NCI-H2081 (cell line): ENCODE measurements at places on chromosomes 16 and 17.
A peak's percentile ranks its signal among the peaks of the same experiment; 100 is the strongest.

DNA sequence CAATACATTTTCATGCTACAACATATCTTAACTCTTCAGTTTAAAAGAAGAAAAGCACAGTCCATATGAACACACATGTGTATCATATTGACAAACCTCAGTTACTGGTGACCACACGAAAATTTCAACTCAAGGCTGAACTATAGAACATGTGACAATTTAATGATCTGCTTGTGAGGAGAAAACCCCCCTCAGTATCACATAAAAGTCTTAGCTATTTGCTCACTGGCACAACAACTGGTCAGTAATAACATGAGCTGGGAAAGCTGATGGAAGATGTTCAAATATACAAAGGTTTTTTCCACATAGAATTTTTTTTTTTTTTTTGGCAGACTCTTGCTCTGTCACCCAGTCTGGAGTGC is 19.5 kb downstream of the ZNF652 start:
- no peak for DNase-seq

DNA sequence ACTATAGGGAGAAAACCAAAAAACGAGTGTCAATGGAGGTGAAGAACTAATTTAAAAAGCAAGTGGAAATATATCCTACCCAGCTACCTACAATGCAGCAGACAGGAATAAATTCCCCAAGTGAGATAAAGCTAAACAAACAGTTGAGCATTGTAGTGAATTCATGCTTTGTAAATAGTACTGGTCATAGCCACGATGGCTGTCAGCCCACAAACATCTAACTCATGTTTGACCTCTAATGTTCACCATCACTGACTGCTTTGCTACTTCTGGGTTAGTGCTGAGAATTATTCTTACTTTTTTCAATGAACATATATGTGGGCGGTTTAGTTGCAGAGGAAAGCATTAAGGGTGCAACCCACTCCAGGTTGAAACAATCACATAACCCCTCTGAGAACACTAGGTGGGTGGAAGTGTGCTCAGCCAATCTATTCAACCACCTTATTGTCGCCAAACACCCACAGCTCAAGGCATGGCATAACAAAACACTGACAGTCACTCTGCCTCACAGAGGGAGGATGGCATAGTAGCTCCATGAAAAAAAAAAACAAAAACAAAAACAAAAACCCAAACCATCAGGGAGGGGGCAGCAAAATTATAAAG is 264.1 kb downstream of the ZFHX3 start:
- DNase-seq = no peak

DNA sequence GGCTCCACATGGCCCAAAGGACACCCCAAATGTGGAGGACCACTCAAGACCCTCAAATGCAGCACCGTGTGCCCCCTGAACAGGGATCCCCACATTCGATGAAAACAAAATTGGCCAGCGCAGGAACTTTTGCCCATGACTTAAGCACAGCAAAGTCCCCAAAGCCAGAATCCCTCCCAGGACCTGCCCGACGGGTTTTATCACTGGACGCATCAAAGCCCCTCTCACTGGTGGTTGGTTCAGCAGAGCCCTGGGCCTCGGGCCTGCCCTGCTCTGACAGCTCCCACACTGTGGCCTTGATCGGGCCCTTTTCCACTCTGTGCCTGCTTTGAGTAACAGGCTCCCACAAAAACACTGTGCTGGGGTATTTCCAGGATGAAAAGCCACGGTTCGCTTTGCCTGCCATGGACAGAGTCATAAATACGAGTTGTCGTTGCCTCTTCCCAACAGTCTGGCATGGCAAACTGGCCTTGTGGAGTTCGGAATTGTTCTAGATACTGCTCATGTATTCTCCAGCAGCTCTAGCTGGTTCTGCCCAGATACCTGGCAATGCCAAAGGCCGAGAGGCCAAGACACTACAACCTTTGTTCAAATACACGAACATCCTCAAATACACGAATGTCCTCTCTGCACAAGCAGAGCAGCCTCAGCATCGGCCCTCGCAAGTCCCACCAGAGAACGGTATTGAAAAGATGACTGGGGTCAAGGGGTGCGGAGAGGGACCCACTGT is 46.4 kb downstream of the TBC1D16 start:
- DNase-seq = no peak

DNA sequence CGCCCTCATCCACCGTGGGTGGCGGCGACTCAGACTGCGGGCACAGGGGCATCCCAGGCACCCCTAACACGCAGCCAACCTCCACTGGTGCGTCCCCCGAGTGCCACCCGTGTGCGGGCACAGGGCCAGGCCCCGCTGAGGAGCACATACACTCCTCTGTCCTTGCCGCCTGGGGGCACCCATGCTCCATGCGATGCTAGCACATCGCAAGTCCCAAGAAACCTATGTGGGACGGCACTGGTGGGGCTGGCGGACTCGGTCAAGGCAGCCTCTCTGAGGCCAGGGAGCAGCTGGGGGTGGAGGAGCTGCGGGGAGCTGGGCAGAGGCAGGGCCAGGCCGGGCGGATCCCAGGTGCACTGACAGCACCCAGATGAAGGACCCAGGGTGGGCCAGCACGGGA is 4.0 kb downstream of the ZNF598 start:
- DNase-seq = no peak

- DNase-seq = no peak
These were observed 15.1 kb downstream of the FAM117A start for GRCh38 chr17:49748791-49749190.

DNA sequence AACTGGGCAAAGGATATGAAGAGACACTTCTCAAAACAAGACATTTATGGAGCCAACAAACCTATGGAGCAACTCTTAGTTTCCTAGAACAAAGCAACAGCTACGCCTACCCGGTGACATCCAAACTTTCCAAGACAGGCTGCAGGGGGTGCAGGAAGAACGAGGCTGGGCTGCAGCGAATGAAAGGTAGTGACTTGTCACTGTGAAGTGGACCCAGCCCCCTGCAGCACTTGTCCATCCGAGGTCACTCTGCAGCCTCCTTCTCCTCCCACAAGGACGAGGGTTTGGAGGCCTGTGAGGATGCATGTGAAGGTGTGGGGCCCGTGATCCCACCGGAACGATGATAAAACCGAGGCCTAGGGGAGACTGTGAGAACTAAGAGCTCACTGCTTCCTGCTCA is 192.6 kb upstream of the RPL38 start:
- no peak for DNase-seq

- peak; percentile 83 for DNase-seq
These were observed 11.3 kb upstream of the STAC2 start for GRCh38 chr17:39236981-39237441.

DNA sequence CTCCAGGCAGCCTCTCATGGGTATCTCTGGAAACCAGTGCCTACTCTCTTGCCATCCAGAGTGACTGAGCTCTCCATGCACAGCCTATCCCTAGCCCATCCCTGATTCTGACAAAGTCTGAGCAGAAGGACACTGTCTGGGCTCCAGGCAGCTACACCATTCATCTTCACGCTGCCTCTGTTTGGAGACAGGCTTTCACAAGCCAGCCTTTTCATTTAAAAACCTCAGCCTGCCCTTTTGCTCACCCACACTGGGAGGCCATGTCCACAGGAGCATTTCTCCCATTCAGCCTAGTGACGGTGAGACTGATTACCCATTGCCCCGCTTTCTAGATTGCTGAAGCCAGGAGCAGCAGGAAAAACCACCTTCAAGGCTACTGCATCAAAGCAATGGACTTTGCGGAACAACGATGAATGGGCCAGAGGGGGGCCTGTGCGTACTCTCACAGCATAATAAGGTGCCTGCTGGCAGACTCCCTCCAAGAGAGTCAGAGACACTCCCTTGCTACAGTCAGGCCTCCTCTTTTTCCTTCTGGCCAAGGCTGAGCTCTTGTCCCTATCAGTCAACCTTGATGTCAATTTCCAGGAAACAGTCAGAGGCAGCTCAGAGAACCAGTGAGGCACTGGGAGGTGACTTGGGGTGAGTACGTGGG is 24.7 kb upstream of the CDH13 start:
- no peak for DNase-seq

GRCh38 chr17:15274017-15274416 is 8.9 kb upstream of the PMP22 start:
- no peak for DNase-seq

DNA sequence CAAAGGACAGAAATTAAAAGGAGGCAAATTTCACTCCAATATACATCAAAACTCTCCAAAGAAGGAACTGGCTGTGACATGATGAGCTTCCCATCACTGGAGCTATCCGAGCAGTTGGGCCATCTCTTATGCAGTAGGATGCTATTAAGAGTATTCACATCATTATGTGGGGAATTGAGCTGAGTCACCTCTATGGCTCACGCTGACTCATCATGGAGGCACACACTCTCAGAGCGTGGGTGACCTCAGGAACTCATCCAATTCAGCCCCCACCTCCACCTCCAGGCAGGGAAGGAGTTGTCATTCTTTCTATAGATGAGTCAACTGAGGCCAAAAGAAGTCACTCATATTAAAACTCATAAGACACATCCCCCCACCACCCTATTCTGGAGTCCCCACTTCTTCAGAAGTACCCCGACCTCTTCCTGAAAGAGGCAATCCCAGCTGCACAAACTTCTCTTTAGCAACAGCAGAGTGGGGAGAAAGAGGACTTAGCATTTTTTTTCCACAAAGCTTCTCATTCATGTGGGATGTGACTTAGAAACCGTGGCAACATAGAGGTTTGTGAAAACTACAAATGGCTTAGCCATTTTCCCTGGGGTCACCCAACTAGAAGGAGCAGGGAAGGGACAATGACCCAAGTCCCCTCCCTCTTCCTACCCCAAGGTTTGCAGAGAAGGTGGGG is 32.5 kb downstream of the ABCC12 start:
- no peak for DNase-seq

- DNase-seq = peak; percentile 0
These were observed 22.9 kb upstream of the CDH13 start for GRCh38 chr16:82603784-82604411.

GRCh38 chr16:70550082-70550481 is 26.5 kb downstream of the SF3B3 start:
- DNase-seq = no peak

DNA sequence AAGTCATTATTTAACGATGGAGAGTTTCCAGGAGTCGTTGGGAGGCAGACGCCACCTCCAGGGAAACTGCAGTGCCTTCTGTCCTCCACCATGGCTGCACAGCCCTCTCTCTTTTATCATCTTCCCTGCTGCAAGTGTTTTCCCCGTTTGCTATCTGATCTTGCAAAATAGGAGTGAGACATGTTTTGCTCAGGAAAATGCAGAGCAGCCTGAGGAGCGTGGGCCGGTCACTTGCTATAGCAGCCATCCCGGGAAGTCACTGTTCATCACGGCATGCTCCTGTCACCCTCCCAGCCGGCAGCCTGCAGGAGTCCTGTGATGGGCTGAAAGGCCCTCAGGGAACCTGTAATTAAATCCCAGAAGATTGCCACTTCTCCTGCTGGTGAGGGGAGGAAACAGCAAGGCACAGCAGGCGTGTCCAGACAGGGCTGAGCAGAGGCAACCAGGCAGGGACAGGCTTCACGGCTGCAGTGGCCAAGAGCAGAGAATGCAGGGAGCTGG is 143.1 kb downstream of the GSG1L start:
- peak; percentile 52 for DNase-seq

DNA sequence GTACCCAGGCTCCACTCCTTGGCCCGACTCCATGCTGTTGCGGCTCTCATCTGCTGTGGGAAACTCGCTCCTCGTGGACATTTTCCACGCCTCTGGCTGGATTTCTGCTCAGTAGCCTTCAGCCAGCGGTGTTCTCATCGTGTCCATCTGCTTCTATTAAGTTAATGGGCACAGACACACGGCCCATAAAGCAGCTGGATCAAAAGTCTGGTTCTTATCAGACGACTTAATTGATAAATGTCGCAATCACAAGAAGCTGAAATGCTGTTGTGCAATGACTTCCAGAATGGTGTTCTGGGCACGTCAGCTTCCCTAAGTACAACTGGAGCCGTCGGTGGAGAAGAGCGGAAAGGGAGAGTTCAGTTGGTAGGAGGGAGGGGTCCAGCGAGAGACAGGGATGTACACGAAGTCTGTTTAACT is 211.7 kb upstream of the CHMP6 start:
- DNase-seq = no peak

DNA sequence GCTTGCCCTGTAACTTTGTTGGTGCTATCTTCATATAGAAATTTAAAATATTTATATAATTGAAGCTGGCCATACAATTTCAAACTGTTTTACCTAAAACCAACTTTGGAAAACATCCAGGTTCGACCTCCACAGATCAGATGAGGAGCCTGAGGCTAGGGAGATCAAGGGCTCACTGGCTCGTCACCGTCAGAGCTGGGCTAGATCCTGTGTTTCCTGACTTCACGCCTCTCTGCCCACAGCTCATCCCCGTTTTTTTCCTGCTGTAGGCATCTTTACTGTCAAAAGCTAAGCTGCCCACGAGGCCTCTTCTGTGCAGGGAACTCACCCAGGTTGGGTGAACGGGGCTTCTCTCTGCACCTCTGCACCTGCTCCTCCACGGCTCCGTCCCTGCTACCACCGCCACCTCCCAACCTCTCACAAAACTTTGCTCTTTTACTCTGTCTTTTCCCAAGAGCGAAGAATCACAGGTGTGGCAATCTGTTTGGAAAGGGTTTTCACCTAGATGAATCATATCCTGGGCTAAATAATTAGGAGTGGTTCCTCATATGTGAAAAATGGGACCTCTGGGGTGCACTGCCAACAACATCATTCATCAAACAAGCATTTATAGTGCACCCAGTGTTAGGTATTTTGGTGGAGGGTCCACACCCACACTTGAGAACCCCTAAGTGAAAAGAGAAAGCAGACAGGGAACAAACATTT is 24.8 kb upstream of the KDM6B start:
- no peak for DNase-seq

- DNase-seq = peak; percentile 93
These were observed 10.8 kb downstream of the HID1 start for GRCh38 chr17:74961657-74962350.

GRCh38 chr17:63694950-63695773 is 4.8 kb downstream of the LIMD2 start:
- no peak for DNase-seq

DNA sequence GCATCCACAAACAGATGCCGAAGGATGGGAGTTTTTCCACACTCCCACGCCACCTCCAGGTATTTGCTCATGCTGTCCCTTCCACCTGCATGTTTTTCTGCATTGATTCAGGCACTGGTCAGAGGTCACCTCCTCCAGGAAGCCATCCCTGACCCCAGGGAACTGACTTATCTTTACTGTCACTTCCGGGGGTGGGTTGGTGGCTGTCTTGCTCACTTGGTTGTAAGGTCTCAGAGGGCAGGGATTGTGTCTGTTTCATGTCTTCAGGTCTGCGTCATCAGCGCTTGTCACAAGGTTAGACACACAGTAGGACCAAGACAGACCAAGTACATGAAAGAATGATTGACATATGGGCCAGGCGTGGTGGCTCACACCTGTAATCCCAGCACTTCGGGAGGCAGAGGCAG is 1.9 kb upstream of the IL4R start:
- no peak for DNase-seq
